ENCODE measurements at places on chromosomes 7 and 10.

GRCh38 chr7:5489991-5490536, 66.4 kb upstream of the TNRC18 start:
- no peak for DNase-seq

DNA sequence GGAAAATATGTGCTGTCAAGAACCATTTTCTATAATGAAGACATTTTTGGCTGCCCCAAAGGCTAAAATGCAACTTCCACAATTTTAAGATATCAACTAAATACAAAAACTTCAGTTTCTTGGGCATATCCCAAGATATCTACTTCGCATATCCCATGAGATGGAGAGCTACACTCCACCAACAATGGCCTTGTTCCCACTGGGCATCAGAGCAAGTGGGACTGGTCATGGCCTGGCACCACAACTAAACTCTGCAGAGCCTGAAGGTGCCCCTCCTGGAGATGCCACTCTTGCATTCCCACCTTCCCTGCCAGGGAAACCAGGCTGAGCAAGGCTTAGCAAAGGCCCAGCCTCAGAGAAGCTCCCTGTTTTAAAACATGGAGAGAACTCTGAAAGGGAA, 75.8 kb upstream of the LRRC17 start:
- DNase-seq = no peak

DNA sequence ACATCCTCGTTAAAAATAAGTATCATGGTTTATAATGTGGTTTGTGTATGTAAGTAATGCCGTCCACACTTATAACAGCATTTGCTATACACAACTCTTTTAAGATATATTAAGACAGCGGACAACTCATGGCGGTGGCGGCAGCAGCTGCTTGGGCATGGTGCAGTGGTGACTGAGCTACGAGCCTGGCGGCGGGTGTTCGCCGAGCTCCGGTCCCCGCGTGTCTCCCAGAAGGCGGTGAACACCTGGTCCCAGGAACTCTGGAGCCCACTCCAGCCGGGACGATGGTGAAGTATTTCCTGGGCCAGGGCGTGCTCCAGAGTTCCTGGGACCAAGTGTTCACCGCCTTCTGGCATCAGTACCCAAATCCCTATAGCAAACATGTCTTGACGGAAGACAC, 38.8 kb downstream of the JMJD1C start:
- DNase-seq = no peak

GRCh38 chr7:133409966-133410365, 157.1 kb downstream of the EXOC4 start:
- DNase-seq = no peak

DNA sequence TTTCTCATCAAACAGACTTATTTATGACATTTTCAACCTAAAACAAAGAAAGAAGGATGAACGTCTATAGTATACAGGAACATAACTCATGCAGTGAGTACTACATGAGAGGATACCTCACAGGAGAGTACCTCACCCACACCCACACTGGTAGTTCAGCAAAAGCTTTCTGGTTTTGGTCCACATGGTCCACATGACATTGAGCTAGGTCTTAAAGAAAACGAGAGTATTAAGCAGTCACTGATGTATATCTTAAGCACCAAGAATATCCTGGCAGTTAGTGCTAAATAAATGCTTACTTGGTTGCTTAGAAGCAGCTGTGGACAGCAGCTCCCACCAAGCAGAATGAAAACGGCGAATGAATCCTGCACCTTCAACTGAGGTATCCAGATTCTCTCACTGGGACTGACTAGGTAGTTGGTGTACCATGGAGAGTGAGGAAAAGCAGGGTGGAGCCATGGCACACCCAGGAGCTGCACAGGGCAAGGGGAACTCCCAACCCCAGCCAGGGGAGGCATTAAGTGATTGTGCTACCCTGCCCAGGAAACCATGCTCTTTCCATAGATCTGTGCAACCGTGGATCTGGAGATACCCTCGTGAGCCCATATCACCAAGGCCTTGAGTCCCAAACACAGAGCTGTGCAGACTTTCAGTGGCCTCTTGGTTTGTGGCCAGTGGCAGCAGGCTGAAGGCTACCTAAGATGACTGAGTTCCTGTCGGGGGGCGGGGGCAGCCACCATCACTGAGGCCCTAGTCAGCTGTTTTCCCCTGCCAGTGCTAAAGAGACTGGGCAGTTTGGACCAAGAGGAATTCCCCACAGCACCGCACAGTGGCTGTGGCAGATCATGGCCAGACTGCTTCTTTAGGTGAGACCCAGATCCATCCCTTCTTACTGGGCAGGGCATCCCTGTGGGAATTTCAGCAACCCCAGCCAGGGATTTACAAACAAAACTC, 143.4 kb downstream of the SGMS1 start:
- no peak for DNase-seq

- DNase-seq = no peak
Measured at GRCh38 chr7:44979481-44980392, 922 bp upstream of the MYO1G start.

DNA sequence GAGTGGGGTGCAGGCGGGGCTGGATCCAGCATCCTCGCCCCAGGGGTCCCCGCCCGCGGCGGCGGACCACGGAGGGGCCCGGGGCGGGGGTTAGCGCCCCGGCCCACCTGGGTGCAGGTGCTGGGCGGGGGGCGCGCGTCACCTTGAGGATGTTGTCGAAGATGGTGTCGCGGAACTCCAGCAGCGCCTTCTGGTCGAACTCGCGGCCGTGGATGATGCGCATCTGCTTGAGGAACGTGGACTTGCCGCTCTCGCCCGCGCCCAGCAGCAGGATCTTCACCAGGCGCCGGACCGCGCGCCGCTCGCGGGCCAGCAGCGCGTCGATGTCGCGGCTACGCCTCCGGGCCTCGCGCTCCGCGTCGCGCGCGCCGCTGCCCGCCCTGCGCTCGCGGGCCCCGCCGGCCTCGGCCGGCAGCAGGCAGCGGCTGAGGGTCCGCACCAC, 376 bp downstream of the GNA12 start:
- DNase-seq = no peak

DNA sequence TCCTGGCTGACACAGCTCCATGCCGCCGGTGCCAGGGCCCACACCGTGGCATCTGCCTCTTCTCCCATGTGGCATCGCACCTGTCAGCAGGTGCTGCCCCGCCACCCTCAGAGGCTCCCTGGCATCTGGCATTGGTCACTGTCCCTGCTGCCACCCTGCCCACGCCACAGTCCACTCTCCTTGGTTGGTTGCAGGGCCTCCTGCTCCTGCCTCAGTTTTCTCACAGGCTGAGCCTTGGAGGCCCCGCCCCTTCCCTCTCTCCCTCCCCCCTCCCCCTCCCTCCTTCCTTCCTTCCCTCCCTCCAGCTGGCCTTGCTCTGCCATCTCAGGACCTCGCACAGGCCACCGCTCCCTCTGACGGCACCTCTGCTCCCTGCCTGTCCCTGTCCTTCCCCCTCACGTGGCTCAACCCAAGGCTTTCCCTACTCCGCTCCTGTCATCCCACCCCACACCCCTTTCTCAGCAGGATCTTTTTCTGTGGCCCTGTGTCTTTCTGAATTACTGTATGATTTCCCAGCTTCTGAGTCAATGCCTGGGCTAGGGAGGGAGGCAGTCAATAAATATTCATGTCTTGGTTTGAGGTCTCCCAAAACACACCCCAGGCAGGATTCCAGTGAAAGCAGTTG, 87.4 kb downstream of the INPP5A start:
- DNase-seq = no peak

- no peak for DNase-seq
Measured at GRCh38 chr7:28078036-28078901, 102.3 kb downstream of the JAZF1 start.

- no peak for DNase-seq
Measured at GRCh38 chr10:90855126-90855525, 2.7 kb downstream of the HTR7 start.

GRCh38 chr10:45515630-45516029, 141.6 kb downstream of the ALOX5 start:
- no peak for DNase-seq

- DNase-seq = peak; percentile 63
Measured at GRCh38 chr10:96587264-96588059, 650 bp upstream of the TM9SF3 start.

DNA sequence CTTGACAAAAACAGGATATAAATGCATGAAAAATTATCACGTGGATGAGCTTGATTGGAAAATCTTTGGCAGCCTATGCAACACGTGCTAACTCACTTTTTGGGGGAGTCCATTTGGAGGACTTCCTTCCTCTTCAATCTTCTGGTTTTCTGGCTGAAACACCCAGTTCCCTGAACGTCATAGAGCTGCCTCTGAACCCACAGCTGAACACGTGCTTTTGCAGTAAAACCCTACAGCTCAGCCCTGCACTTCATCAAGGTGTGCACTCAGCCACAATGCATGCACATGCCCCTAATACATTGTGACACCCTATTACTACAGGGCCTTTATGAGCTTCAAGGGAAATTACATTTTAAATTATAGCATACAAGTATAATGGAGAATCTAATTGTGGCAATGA, 808.7 kb upstream of the AUTS2 start:
- no peak for DNase-seq

DNA sequence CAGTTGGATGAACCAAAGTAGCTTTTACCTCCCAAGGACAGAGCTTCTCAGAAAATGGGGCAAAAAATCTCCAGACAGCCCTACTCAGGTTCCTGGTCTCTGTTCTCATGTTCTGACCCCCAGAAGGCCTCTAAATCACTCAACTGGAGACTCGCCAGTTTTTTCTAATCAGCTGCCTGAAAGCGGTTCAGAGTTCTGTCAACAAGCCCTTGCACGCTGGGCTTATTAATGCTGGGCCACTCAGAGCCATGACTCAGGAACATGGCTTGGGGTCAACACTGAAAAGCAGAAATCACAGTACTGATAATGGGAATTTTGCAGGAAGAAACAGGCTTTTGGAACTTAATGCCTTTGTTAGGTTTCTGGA, 15.3 kb downstream of the ECHDC3 start:
- DNase-seq = peak; percentile 88

- no peak for DNase-seq
Measured at GRCh38 chr7:129801882-129802281, 150.9 kb downstream of the UBE2H start.

- no peak for DNase-seq
Measured at GRCh38 chr7:142030294-142030693, 34.6 kb downstream of the MGAM start.

- no peak for DNase-seq
Measured at GRCh38 chr7:28672397-28672797, 260.1 kb downstream of the CREB5 start.

DNA sequence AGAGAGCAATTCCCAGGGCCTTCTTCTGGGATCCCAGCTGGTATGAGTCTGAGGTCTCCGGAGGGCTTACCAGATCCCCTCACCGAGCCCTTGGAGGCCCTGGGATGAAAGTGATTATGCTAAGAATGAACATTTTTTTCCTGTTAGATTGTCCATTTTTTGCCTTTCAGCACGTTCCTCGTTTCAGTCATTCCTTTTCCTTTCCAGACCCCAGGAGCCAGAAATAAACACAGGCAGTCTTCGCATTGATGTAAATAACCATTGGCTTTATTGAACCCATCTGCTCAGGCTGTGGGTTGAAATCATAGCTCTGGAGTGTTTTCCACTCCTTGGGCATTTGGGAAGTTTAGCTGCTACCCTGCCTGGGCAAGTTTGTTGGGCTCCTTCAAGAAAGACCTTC, 320.9 kb upstream of the AUTS2 start:
- no peak for DNase-seq

GRCh38 chr10:104850023-104850422, 208.9 kb downstream of the SORCS3 start:
- DNase-seq = no peak

- DNase-seq = no peak
Measured at GRCh38 chr7:49333180-49333881, 409.0 kb downstream of the CDC14C start.

GRCh38 chr7:2478800-2479199, 2.6 kb upstream of the GRIFIN start:
- DNase-seq = no peak

DNA sequence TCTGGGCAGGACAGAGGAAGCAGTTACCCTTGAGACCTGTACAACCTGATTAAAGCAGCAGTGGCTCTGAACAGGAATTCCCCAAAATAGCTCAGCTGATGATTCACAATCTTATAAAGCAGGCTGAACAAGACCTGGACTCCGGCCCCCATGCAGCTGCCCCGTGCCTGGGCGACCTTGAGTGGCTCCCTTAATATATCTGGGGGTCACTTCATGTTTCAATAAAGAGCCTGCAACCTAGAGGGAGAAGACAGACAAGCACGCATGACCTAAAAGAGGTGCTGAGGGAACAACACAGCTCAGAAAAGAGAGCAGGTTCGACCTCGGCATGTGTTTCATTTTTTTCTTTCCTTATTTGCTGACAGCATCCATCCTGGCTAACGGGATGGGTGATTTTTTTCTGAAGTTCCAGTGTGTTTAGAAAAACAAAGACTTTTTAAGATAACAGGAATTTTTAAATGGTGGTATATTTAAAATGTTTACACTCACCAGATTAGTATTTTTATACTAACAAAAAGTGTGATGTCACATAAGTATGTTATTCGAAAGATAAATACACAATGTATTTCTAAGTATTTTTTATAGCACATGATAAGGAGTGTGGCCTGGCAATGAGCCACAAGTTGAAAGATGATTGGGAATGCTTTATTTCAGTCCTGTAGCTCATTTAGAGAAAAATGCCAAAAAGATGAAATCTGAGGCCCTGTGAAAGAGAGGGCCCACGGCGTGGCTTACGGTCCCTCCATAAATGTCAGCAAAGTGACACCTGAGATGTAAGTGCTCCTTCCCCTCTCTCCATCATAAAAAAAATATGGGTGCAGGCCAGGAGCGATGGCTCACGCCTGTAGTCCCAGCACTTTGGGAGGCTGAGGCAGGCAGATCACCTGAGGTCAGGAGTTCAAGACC, 161.3 kb downstream of the SLIT1 start:
- DNase-seq = no peak

DNA sequence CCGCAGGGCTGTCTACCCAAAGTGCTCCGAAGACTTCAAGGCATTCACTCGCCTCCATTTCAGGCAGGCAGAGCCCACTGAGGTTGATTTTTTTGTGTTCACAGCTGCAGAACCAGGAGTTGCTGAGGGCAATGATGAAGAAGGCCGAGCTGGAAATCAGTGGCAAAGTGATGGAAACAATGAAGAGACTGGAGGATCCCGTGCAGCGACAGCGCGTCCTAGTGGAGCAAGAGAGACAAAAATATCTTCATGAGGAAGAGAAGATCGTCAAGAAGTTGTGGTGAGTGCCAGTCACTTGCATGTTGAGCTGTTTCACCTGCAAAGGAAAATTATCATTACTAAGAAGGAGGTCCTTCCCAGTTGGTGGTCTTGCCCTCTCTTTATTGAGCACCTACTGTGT, 210.5 kb downstream of the ARHGAP21 start:
- no peak for DNase-seq
